Stimulated activated CD4-positive, alpha-beta T cell treated with anti-CD3 and anti-CD28 coated beads, Interleukin-1b, Interleukin-23, amount 100 ng/mL, for 48 hours (primary cell): ENCODE measurements at places on chromosomes 5 and 9.

DNA sequence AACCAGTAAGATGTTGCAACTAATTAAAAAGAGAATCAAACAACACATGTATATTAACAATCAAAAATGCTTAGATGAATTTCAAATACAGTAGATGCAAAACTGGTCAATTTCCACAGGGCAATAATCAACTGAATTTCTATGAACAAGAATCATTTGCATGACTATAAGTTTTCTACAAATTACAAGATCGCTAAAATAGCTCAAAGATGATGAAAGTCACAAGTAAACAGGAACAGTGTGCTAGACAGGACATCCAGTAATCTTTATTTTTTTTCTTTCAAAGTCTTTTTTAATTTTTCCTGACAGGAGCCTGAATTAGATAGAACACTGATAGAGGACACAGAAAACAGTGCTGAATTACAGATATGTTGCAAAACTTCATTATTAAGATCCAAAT is 608.2 kb upstream of the DAB2 start:
- no peak for DNase-seq

- DNase-seq = no peak
These were observed 19.8 kb downstream of the SLC6A18 start for GRCh38 chr5:1244976-1245375.

GRCh38 chr5:157303667-157304327 is 37.9 kb downstream of the CYFIP2 start:
- DNase-seq = peak; percentile 61

GRCh38 chr9:20853866-20854265 is 169.8 kb downstream of the FOCAD start:
- no peak for DNase-seq

GRCh38 chr9:94611638-94612068 is 18.0 kb upstream of the FBP2 start:
- peak; percentile 80 for DNase-seq
